ENCODE measurements at places on chromosomes 4 and X.

GRCh38 chr4:151555151-151555945, 146.4 kb downstream of the FHIP1A start:
- DNase-seq, result no peak

DNA sequence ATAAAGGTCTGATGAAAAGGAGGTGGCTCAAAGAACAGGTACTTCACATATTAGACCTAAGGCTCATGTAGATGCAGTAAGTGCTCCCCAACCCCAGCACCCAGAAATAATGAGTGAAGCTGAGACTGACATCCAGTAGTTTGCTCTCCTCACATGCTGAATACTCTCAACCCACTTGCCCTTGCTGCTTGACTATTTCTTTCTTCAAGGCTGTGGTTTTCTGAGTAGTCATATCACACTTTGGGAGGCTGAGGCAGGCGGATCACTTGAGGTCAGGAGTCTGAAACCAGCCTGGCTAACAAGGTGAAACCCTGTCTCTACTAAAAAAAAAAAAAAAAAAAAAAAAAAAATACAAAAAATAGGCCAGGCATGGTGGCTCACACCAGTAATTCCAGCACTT, 51.5 kb upstream of the PRPS1 start:
- no peak for DNase-seq

DNA sequence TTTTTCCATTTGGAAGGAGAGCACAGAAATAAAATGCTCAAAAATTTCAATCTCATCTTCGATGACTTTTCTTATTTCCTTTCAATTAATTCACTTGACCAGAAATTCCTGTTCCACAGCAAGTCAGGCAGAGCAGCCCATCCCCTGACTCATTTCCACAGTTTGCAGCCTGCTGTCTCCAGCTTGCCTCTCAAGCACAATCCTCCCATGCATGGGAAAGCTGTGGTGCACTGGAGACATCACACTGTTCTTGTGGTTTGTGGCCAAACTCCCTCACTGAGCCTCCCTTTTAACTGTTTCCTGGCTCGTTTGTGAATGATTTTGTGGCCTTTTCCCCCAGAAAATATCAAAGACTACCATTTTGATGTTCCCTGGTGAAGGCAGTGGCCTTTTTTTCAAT, 114.0 kb upstream of the ENPEP start:
- no peak for DNase-seq

GRCh38 chrX:139126493-139126892, 404.0 kb upstream of the F9 start:
- DNase-seq, result no peak

GRCh38 chr4:84578540-84579402, 4.2 kb upstream of the CDS1 start:
- DNase-seq, result no peak

GRCh38 chr4:7043284-7044136, at the start of gene TADA2B:
Gene TADA2B (plus strand): TSS chr4:7043372. CDS start chr4:7043580, 208 bp downstream.
- DNase-seq, result peak; percentile 38

DNA sequence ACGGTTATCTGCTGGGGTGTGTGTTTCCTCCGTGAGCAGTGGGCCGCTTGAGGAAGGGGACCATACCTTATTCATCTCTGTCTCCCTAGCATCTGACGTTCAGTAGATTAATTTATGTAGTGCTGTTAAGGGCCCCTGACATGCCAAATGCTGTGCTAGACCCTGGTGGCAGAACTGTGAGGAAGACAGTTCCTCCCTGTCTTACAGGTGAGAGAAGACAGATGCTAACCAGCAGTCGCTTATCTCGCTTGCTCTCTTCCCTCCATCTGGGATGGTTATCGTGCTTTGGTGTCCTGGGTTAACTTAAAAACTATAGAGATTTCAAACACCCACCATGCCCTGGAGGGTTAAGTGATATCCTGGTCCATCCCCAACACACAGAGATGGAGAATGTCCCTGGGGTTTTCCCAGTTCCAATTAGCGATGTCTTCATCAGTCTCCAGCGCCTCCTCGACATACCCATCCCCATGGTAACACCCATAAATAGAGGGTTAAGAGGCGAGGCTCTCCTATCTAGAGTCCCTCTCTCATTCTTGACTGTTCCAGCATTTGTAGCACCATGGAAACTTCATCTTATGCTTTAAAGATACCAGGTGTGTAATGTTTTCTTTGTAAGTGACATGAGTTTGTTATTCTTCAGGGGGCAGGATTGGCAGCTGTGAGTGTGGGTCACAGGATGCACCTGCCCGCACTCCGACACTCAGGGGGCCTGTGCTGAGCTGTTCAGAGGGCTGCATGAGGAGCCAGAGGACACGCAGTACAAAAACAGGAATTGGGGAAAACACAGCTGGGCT, 135.2 kb downstream of the STK32B start:
- no peak for DNase-seq

- no peak for DNase-seq
Measured at GRCh38 chrX:51876441-51876840, 17.0 kb upstream of the MAGED1 start.

GRCh38 chrX:15310117-15310516, 5.3 kb downstream of the ASB11 start:
- no peak for DNase-seq

GRCh38 chrX:50736656-50737055, 77.3 kb downstream of the SHROOM4 start:
- no peak for DNase-seq

GRCh38 chr4:139619644-139620043, 46.0 kb upstream of the MGST2 start:
- no peak for DNase-seq

- DNase-seq, result no peak
Measured at GRCh38 chr4:112109360-112110058, 35.7 kb upstream of the FAM241A start.
